Activated CD4-positive, alpha-beta T cell treated with anti-CD3 and anti-CD28 coated beads for 4 hours (primary cell): ENCODE measurements at places on chromosomes 4 and X.
A peak's percentile ranks its signal among the peaks of the same experiment; 100 is the strongest.

- no peak for DNase-seq
Observed at GRCh38 chrX:12974305-12974795, 560 bp upstream of the TMSB4X start.

GRCh38 chr4:24210332-24210902, 320.6 kb upstream of the PPARGC1A start:
- no peak for DNase-seq

GRCh38 chr4:138616775-138617174, 374.6 kb upstream of the SLC7A11 start:
- no peak for DNase-seq

GRCh38 chr4:106809076-106809475, 227.0 kb downstream of the DKK2 start:
- no peak for DNase-seq

GRCh38 chrX:102345916-102346315, 93.9 kb downstream of the NXF2B start:
- DNase-seq, result peak; percentile 22

DNA sequence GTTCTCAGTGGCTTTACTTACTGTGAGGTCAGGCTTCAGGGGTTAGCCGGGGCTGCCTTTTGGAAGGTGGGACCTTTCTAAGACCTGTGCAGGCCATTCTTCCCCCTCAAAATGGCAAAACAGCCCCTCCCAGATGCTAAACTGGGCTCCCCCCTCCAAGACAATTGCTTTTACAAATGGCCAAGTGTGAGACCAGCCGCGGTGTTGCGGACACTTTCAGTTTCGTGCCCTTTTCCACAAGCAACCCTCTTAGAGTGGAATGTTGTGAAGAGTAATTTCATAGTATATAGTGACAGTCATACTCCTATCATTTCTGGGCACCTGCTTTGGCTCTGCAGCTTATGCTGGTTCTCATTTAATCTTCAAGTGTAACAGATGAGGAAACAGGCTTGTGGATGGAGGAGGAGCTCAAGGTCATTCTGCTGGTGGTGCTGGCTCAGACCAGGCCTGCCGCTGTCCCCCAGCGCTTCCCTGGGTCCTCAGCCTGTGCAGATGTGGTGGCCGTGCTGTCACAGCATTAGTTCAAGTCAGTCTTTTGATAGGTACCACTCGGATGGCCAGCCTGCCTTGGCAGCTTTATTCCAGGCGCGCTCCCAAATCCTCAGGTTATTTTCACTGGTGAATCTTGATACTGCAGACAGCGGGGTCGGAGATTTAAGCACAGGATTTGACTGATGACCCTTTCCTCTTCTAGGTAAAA, 55.0 kb upstream of the TADA2B start:
- DNase-seq, result no peak

DNA sequence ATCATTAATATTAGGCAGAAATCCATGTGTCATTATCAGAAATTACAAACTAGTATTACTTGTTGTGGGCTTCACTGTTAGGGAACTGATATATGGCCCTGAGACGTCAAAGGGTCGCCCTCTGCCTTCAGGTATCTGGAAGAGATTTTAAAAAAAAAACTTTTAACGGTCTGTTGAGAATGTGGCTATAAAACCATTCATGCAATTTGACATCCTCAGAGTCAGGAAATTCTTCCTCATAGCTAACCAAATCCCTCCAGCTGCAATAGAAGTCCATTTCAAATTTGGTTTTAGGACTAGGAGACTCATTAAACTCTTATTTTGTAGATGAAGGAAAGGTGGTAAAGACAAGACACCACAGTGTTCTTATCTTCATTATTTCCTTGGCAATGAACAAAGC, 194.2 kb upstream of the NOCT start:
- no peak for DNase-seq

- no peak for DNase-seq
Observed at GRCh38 chr4:152689615-152690501, 10.1 kb upstream of the TMEM154 start.

DNA sequence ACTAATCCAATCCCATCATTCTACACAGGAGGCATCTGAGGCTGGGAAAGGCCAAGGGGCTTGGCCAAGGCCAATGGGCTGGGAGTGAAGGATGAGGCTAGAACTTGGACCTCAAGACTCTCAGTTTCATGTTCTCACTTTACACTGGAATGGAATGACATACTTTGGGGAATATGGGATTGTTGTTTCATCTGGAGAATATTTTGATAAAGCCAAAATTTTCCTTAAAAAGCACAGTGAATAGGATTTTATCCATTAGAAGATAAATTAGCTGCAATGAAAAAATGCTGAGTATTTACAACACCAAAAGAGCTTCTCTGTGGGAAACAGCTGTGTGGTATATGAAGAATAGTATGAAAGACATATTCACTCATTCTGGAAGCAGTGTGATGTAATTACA, 29.3 kb downstream of the SMIM20 start:
- DNase-seq, result no peak

GRCh38 chr4:25320773-25321172, 8.2 kb downstream of the ZCCHC4 start:
- DNase-seq, result no peak
